ENCODE measurements at places on chromosomes 6 and 20. TPM values are rescaled to one million over a fixed set of nuclear protein-coding genes. Genes with fewer than 3 reads are reported as not detected.
A peak's percentile ranks its signal among the peaks of the same experiment; 100 is the strongest.

- peak; percentile 78 for ATAC-seq
Observed at GRCh38 chr6:142207265-142207877, 60.3 kb downstream of the VTA1 start.

DNA sequence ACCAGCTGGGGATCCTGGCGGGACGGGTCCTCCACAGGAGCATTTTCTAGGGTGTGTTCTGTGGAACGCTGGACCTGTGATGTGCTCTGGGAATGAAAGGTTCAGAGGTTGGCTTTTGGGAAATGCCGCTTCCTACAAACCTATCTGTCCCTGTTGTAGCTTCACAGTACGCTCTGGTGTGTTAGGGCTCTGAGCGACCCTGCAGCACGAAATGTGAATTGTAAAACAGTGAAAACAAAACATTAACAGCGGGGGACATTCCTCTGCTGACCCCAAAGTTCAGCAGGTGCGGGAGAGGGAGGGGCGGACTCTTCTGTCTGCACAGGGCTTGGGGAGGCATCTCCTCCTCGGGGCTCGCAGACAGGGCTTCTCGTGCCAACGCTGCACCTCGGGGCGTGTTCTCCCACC, 155.9 kb downstream of the NRN1 start:
- no peak for ATAC-seq

VNN1 gene
- 0.12 TPM for total RNA-seq

GRCh38 chr6:39999006-39999867, 65.0 kb upstream of the MOCS1 start:
- peak; percentile 36 for ATAC-seq

TINAG gene
- not detected for total RNA-seq
